ENCODE measurements at places on chromosomes 6 and 20.
A peak's percentile ranks its signal among the peaks of the same experiment; 100 is the strongest.

DNA sequence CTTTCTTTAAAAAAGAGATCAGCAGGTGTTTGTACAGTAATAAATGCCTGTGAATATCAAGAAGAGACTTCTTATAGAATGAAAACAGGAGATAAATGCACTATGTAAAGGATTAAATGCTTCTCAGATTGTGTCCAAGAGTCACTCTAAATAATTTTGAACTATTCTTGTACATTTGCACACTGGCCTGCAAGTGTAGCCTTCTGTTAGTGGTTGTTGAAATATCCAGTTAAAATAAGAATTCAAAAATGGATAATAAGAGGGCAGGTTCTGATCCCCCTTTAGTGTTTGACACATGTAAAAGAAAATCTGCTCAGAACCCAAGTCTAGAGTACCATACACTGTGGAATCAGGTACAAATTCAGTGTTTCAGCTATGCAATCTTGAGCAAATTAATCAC, 91.9 kb downstream of the BCAS1 start:
- H3K4me3 ChIP-seq: no peak overlapping the region
- DNase-seq: no peak
- H3K4me1 ChIP-seq: no peaks in the 10 kb centered on the region
- no peaks in the 10 kb centered on the region for H3K27me3 ChIP-seq

- no peaks in the 10 kb centered on the region for H3K36me3 ChIP-seq
- H3K4me1 ChIP-seq: no peaks in the 10 kb centered on the region
- H3K4me3 ChIP-seq: no peak overlapping the region
- no peaks in the 10 kb centered on the region for H3K27me3 ChIP-seq
- no peak overlapping the region for H3K27ac ChIP-seq
- peak; percentile 50 for DNase-seq
Observed at GRCh38 chr6:116536216-116536621, 9.3 kb downstream of the TRAPPC3L start.

DNA sequence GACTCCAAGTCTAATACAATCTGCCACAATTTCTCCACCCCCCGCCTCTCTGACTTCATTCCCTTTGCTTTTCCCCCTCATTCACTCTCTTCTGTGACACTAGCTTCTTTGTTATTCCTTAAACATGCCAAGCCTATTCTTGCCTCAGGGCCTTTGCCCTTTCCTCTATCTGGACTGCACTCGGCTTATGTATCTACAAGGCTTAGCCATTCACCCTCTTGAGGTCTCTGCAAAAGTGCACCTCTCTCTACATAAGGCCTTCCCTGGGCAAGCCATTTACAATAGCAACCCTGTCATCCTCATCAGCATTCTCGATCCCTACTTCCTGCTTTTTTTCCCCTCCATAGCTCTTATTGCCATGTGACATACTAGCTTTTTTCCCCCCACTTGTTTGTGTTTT, 168.9 kb downstream of the PDSS2 start:
- DNase-seq: no peak
- no peak overlapping the region for H3K27ac ChIP-seq
- no peaks in the 10 kb centered on the region for H3K27me3 ChIP-seq
- H3K36me3 ChIP-seq: no peaks in the 10 kb centered on the region

DNA sequence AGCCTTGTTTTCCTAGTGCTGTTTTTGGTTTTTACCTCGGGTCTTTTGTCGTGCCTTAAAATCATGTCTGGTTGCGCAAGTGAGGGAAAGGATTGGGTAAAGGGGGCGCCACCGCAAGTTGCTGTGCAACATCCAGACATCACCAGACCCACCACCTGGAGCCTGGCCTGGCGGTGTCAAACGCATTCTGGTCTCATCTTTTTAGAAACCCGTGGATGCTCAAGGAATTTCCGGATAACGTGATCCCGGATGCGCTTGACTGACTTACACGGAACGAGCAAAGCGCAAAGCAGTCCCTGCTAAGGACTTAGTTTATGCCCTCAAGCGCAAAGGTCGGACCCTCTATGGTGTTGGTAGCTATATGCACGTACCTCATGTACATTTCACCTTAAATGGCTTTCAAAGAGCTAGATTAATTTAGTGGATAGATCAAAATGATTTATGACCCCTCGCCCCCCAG, 105.2 kb downstream of the OR2B2 start:
- H3K4me3 ChIP-seq: peak overlapping the region; percentile 80
- no peaks in the 10 kb centered on the region for H3K36me3 ChIP-seq
- H3K27ac ChIP-seq: peak overlapping the region; percentile 70
- peaks cover 19% of the 10 kb centered on the region for H3K4me1 ChIP-seq
- H3K27me3 ChIP-seq: no peaks in the 10 kb centered on the region
- DNase-seq: peak; percentile 44

DNA sequence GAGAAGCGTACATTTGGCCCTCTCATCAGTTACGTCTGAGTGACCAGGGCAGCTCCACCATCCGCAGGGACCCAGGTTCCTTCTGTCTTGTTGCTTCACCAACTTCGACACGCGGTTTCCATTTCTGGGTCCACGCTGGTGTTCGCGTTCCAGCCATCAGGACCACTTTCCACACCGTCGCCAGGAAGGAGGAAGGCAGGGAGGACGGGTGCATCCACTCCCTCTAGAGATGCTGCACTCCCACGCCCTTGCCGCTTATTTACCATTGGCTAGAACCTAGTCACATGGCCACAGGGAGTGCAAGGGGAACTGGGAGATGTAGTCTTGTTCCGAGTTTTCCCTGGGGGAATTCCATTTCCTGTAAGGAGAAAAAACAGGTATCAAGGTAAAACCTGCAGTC, 33.2 kb upstream of the SNX9 start:
- no peak for DNase-seq
- H3K4me3 ChIP-seq: no peak overlapping the region
- no peak overlapping the region for H3K27ac ChIP-seq
- H3K36me3 ChIP-seq: no peaks in the 10 kb centered on the region
- H3K27me3 ChIP-seq: no peaks in the 10 kb centered on the region

Data from astrocyte (in vitro differentiated cells and primary cell).